EH (cell line): ENCODE measurements at places on chromosomes 6 and 20.

DNA sequence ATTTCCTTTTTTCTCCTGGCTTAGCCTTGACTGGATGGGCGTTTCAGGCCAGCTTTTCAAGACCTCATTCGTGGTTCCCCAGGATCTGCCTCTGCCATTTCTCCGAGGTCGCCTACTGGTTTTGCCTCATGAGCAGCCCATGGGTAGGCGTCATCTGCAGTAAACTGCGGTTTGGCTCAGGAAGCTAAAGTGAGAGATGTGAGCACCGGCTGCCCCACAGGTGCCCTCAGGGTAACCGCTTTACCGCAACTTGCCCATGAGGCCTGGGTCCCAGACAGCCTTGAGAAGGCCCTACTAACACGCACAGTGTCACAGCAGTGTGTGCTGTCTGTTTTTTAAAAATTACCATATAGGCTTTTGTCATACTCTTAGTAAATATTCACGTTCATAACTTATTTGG, 53.4 kb upstream of the TBXT start:
- no peak for DNase-seq

GRCh38 chr6:168365422-168366165, 46.0 kb upstream of the DACT2 start:
- no peak for DNase-seq

DNA sequence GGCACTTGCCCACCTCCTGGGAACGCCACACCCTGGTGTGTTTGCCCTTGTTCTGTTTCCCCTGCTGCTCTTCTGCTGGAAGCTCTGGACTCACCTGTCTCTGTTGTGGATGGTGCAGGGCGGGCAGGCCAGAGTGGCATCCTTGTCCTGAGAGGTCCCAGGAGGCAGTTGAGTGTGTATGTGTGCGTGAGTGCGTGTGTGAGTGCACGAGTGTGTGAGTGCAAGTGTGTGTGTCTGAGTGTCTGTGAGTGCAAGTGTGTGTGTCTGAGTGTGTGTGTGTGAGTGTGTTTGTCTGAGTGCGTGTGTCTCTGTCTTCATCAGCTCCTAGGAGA, 12.2 kb downstream of the IGF2R start:
- no peak for DNase-seq

GRCh38 chr20:12564979-12565378, 443.8 kb upstream of the SPTLC3 start:
- no peak for DNase-seq

GRCh38 chr6:85431271-85431670, 18.6 kb upstream of the NT5E start:
- no peak for DNase-seq

DNA sequence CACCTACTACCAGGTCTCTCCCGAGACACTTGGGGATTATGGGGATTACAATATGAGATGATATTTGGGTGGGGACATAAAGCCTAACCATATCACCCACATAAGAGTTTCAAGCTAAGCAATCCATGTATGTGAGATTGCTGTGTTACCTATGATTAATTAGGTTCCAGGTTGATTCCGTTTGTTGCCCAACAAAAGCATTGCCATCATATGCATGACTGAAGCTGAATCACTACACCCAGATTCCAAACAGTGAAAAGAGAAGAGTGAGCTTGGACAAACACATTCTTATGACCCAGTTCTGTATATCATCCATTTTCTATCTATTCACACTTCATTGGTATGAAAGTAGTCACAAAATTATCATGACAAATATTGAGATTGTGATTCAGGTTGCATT, 952.5 kb upstream of the MAN1A1 start:
- no peak for DNase-seq

GRCh38 chr6:20729086-20729485, 194.8 kb downstream of the CDKAL1 start:
- DNase-seq = no peak

- no peak for DNase-seq
Measured at GRCh38 chr6:130229645-130230044, 6.9 kb upstream of the SAMD3 start.

GRCh38 chr6:130132286-130132701, 90.5 kb downstream of the SAMD3 start:
- DNase-seq = no peak
